A549 treated with dexamethasone at 1 μM for 4 hours (cell line): ENCODE measurements at places on chromosomes 1 and 21. TPM values are rescaled to one million over a fixed set of nuclear protein-coding genes. Genes with fewer than 3 reads are reported as not detected.

S100A7 gene
- total RNA-seq: not detected in 5 replicates

ERRFI1 gene
- total RNA-seq: 194 to 239 TPM (median 225 TPM) in 5 replicates

HLX gene
- total RNA-seq: 3.6 to 6.1 TPM (median 4.6 TPM) in 5 replicates

FALEC gene
- total RNA-seq: 0.19 to 0.24 TPM in 2 of 5 replicates, not detected in the others

CYP4A11 gene
- not detected in 5 replicates for total RNA-seq

PTCH2 gene
- total RNA-seq: 0.12 to 0.26 TPM (median 0.17 TPM) in 5 replicates

APOBEC4 gene
- total RNA-seq: not detected in 5 replicates

GOLT1A gene
- total RNA-seq: 4.2 to 6.8 TPM (median 4.3 TPM) in 5 replicates

MARK1 gene
- 0.06 to 0.14 TPM (median 0.09 TPM) in 5 replicates for total RNA-seq

CLCNKB gene
- total RNA-seq: 0.06 to 0.14 TPM (median 0.11 TPM) in 5 replicates

OVAAL gene
- total RNA-seq: 0.09 to 0.46 TPM (median 0.18 TPM) in 5 replicates

OTUD7B gene
- total RNA-seq: 7.7 to 15.5 TPM (median 13.9 TPM) in 5 replicates

MATN1 gene
- 0.06 to 0.18 TPM (median 0.08 TPM) in 4 of 5 replicates, not detected in the other for total RNA-seq

ZNF683 gene
- not detected in 5 replicates for total RNA-seq

KLHL20 gene
- total RNA-seq: 11.3 to 14.5 TPM (median 13.7 TPM) in 5 replicates

PARK7 gene
- 326 to 377 TPM (median 346 TPM) in 5 replicates for total RNA-seq

SLC35F3 gene
- 3.6 to 5.2 TPM (median 4.9 TPM) in 5 replicates for total RNA-seq

RHOU gene
- total RNA-seq: 15.0 to 18.8 TPM (median 17.7 TPM) in 5 replicates

SPRR4 gene
- total RNA-seq: not detected in 5 replicates

ACTA1 gene
- total RNA-seq: 0.09 to 0.17 TPM (median 0.10 TPM) in 3 of 5 replicates, not detected in the others

ERO1B gene
- total RNA-seq: 2.7 to 3.1 TPM (median 2.9 TPM) in 5 replicates

ARV1 gene
- total RNA-seq: 25.1 to 27.3 TPM (median 26.6 TPM) in 5 replicates

SHE gene
- total RNA-seq: 0.10 to 0.19 TPM (median 0.17 TPM) in 5 replicates

TPM3 gene
- 480 to 593 TPM (median 541 TPM) in 5 replicates for total RNA-seq

CELSR2 gene
- total RNA-seq: 2.9 to 5.6 TPM (median 5.2 TPM) in 5 replicates

CD48 gene
- not detected in 5 replicates for total RNA-seq

RHEX gene
- not detected in 5 replicates for total RNA-seq

MYBPH gene
- total RNA-seq: 0.05 TPM in 1 of 5 replicates, not detected in the others
